Osteocyte (in vitro differentiated cells): ENCODE measurements at places on chromosomes 16 and 17. TPM values are rescaled to one million over a fixed set of nuclear protein-coding genes. Genes with fewer than 3 reads are reported as not detected.

CNGB1 gene
- total RNA-seq, result not detected in 2 replicates

TMIGD1 gene
- total RNA-seq, result not detected in 2 replicates

HS3ST3A1 gene
- 7.5 and 9.3 TPM in 2 replicates for total RNA-seq

DNA sequence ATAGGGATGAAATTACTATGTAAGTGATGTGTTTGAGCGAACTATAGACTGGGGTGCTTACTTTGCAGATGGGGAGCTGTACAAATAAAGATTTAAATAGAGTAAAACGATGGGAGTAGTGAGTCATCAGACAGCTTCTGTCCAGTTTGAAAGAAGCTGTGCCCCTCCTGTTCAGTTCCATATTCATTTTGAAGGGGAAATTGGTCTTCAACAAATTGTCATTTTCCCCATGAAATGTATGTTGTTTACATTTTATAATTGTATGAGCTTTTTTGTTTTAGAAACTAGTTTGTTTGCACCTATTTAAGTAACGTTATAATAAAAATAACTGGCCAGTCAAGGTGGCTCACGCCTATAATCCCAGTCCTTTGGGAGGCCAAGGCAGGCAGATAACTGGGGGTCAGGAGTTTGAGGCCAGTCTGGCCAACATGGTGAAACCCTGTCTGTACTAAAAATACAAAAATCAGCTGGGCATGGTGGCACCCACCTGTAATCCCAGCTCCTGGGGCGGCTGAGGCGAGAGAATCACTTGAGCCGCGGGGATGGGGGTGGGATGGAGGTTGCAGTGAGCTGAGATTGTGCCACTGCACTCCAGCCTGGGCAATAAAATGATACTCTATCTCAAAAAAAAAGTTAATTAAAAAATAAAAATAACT, 20.2 kb downstream of the SEC14L1 start:
- H3K27ac ChIP-seq, result peak overlapping the region; percentile 82
- no peaks in the 10 kb centered on the region for H3K27me3 ChIP-seq
- peak overlapping the region; percentile 2 for H3K4me3 ChIP-seq
- H3K36me3 ChIP-seq, result peaks cover 15% of the 10 kb centered on the region

DNA sequence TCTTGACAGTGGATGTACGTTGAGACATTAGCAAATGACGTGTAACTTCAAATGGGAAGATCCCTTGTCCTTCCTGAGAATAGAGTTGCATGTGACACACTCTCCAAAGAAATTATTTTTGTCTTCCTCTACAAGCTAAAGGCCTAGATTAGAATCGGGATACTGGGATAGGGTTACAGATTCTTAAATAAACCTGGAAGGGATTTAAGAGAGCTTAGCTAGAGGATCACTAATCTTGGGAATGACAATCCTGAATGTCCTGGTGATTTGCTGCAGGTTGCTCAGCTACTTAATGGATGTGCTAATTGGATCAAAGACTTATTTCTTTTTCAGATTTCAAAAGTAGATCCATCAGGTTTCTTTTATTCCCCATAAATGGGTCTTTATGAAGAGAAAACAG, 101.9 kb downstream of the KCNJ2 start:
- no peak overlapping the region for H3K27ac ChIP-seq
- no peaks in the 10 kb centered on the region for H3K27me3 ChIP-seq
- no peaks in the 10 kb centered on the region for H3K36me3 ChIP-seq
- no peak for DNase-seq
- H3K4me3 ChIP-seq, result no peak overlapping the region
- H3K4me1 ChIP-seq, result no peaks in the 10 kb centered on the region

DNA sequence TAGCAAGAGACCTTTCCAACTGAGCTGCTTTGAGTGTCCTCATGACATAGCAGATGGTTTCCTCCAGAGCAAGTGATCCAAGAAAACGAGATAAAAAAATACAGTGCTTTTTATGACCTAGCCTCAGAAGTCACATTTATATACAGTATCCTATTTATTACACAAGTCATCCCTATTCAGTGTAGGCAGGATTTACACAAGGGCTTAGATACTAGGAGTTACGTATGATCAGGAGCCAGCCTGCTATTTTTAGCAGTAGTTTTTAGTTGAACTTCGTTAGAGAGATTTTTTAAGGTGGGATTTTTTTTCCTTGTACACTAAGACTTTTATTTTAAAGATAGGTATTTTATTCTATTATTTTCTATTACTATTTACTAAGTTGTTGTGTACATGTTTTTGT, 58.4 kb downstream of the PHKB start:
- DNase-seq, result no peak
- H3K27ac ChIP-seq, result no peak overlapping the region
- H3K36me3 ChIP-seq, result peaks cover 26% of the 10 kb centered on the region
- H3K27me3 ChIP-seq, result no peaks in the 10 kb centered on the region
- no peaks in the 10 kb centered on the region for H3K4me1 ChIP-seq

DNA sequence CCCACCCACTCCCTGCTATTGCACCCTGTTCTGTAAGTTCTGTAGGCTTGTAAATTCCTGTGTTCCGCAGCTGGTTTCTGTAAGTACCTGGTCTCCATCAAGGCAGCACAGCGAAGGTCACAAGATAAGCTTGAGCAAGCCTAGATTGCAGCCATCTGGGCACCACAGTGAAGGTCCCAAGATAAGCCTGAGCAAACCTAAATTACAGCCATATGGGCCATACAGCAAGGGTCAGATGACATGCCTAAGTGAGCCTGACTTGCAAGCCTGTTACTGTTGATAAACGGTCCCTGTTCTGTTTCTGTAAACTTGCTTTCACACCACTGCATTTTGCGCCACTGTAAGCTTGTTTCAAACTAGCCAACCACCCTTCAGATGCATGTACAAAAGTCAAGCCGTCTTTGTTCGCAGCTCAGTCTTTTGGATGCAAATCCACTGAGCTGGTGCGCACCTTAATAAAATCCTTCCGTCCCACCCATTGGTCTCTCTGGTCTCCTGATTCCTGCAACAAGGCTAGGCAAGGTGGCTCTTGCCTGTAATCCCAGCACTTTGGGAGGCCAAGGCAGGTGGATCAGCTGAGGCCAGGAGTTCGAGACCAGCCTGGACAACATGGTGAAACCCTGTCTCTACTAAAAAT, 42.6 kb upstream of the ATF7IP2 start:
- H3K4me3 ChIP-seq, result no peak overlapping the region
- no peaks in the 10 kb centered on the region for H3K4me1 ChIP-seq
